ENCODE measurements at places on chromosomes 11 and 22. TPM values are rescaled to one million over a fixed set of nuclear protein-coding genes. Genes with fewer than 3 reads are reported as not detected.

The COPB1 gene
- polyA plus RNA-seq: 124 TPM

The EMSY gene
- 37.6 TPM for polyA plus RNA-seq

DNA sequence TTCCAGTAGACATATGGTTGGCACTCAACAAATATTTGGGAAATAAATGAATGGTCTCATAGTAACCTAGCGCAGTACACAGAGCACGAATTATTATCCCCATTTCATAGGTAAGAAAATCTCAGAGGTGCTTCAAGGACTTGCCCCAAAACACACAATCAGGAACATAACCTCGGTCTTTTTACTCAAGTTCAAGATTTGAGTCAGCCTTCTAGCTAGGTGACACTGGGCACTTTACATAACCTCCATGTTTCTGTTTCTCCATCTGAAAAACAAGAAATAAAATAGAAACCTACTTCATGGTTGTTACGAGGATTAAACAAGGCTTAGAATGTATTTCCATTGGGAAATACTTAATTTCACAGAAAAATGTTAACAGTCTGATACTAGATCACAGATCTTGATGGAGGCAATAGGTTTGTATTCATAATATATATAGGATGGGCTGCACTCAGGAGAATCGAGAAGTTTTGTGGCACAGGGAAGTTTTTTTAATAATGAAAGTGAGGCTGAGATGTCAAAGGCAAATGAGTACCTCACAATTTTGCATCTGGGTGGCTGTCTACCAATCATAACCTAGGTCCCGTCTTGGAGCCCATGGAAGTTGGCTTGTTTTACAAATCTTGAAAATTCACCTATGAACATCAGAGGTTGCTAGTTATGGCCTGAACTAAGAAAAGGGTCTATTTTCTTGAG lies 147.4 kb upstream of the ZC3H12C start:
- no peak for DNase-seq

DNA sequence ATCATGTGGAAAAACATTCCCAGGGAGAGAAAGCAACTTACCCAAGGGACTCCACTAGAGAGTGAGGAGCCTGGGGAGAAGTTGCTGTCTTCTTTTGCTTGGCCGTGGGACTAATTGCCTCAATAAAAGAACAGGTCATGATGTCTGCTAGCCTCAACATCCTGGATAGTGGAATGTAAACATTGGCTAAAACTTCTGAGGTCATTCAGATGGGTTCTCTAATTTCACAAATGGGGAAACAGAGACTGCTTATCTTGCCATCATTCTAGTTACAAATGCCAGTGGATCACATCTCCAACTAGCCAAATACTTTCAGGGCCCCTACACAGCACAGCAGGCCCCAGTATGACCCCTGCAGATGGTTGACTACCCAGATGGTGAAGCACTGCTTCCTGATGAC lies 28.4 kb upstream of the PAMR1 start:
- no peak for DNase-seq

GRCh38 chr22:38029901-38030300 lies 27.3 kb upstream of the PICK1 start:
- DNase-seq: no peak

- no peak for DNase-seq
These were observed 8.3 kb downstream of the RIN1 start for GRCh38 chr11:66328031-66328301.

DNA sequence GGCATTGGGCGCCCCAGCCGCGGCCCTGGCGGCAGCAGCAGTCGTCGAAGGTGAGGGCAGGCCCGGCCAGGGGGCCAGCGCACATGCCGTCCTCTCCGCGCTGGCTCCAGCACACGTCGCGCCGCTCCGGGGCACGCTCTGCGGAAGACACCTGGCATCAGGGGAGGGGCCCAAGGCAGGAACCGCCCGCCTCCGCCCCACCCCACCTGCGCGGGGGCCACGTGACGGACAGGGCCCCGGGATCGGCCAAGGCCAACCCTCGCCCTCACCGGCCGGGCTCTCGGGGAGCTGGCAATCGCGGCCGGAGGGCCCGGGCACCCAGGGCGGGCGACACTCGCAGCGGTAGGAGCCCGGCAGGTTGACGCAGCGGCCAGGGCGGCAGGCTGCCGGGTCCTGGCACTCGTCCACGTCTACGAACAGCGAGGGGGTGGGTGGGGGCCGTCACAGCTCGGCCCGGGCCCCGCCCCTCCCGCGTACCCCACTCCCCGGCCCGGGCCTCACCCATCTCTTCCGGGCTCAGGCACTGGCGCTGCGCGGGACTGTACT lies 14.9 kb downstream of the SCYL1 start:
- no peak for DNase-seq

DNA sequence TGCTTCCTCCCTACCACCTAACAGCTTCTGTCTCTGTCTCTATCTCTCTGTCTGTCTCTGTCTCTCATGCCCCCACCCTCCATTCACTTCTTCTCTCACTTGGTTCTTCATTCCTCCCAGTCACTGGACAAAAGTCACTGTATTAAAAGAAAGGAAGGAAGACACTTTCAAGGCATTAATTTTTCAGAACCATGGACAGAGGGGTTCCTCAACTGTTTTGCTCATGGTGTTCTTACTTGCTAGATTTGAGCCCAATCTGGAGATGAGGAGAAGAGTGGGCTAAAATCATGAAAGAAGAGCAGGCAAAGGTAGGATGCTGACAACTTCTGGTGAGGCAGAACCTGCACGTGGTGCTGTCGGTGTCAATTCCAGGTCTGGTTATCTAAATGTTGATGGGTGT lies 116.7 kb upstream of the LARGE1 start:
- DNase-seq: peak; percentile 0

Data from right lung (tissue), 10 donors.